Stimulated activated CD4-positive, alpha-beta T cell treated with anti-CD3 and anti-CD28 coated beads, Interleukin-15, amount 100 ng/mL, for 1 hour (primary cell): ENCODE measurements at places on chromosomes 3 and 15.
A peak's percentile ranks its signal among the peaks of the same experiment; 100 is the strongest.

DNA sequence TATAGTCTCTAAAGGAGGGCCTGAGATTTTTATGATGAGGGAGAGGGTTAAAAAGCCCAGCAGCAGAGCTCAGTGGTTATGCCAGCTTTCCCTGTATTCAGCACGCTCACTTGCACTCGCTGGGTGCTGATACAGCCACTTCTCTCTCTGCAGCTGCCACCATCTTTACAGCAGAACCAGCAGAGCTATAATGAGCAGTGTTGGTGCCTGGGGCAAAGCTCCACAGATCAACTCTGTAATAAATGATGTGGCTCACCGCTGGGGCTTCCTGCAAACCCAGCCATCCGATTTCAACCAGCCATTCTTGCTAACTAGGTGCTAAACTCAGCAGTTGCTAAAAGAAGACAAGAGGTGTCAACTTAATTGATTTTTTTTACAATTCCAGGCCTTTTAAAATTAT lies 48.0 kb downstream of the ARNT2 start:
- no peak for DNase-seq

GRCh38 chr3:120174811-120175539 lies 80.7 kb upstream of the GSK3B start:
- DNase-seq = no peak

- no peak for DNase-seq
These were observed 8.1 kb upstream of the SLC9A9 start for GRCh38 chr3:143856252-143856970.

GRCh38 chr3:109973733-109974132 lies 636.4 kb upstream of the DPPA4 start:
- no peak for DNase-seq

DNA sequence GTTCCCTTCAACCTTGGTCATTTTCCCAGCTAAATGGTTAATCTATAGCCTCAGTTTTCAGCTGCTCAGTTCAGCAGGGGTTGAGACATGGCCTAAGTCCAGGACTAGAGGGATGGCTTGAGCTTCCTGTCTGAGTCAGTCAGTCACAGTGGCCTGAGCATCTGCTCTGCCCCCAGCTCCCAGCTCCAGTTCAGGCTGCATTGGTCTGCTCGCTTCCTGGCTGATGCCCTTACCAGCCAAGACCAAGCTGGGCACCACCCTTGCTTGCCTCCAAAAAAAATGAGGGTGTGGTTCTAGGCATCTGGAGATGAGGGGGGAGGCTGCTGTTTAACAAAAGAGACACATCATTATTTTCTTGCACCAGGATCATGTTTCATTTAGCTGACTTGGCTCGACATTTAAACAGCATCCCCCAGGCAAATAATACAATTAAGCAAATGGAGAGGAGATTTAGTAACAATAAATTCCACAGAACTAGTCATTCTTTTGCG lies 70.7 kb downstream of the WNT5A start:
- no peak for DNase-seq

DNA sequence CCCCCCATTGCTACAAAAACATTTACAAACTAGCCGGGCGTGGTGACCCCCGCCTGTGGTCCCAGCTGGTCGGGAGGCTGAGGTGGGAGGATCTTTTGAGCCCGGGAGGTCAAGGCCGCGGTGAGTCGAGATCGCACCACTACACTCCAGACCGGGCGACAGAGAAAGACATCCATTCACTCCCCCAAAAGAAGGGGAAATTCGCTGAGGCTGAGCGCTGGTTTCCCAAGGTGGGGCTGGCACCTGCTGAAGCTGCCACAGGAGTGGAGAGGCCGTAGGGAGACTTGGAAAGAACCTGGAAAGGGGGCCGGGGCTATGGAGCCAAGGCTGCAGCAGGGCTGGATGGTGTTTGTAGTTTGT lies 732 bp upstream of the CRTC3 start:
- no peak for DNase-seq

DNA sequence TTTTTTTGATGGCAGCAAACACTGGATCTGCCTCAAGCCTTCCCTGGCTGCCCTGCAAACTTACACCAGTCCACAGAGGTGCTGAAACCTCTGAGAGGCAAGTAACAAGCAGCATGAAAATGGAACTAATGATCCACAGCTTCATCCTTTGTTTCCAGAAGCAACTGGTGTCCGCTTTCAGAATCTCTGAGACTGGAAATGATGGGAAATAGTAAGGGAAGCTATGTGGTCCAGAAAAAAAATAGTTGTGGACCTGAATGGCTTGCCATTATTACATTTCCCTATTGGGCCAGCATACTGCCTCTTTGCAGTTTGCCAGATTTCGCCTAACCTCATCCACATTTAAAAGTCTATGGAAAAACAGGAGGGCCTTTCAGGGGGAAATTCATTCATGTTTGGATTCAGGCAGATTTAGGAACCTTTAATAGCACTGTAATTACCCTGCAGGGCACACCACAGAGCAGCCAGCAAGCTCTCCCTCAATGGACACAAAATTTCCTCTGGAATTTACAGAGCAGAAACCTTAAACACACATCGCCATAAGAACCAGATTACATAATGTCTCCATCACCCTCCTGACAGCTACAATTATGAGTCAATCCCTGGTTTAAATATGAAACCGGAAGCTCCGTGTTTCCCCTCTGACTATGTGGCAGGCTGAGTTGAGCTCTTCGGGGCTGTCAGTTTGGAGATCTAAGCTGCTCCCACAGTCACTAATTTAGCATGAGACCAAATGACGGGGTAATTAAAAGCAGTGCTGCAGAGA lies 134.4 kb downstream of the TMCO5A start:
- no peak for DNase-seq

DNA sequence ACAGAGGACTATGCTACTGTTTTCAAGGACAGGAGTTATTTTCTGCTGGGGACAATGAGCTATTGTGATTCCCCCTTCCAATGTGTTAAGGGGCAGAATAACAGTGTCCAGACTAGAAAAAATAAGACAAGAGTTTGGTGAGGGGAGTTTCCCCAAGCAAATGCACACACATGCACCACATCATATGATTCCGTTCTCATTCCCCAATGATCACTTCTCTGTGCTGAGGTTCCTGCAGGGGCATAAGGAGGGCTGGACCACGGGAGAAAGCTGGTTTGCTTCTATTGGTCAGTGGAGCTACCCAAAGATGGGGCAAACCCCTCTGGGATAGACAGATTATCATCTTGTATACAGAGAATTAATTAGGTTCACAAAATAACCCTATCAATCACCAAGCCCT lies 80.6 kb downstream of the RBPMS2 start:
- no peak for DNase-seq

DNA sequence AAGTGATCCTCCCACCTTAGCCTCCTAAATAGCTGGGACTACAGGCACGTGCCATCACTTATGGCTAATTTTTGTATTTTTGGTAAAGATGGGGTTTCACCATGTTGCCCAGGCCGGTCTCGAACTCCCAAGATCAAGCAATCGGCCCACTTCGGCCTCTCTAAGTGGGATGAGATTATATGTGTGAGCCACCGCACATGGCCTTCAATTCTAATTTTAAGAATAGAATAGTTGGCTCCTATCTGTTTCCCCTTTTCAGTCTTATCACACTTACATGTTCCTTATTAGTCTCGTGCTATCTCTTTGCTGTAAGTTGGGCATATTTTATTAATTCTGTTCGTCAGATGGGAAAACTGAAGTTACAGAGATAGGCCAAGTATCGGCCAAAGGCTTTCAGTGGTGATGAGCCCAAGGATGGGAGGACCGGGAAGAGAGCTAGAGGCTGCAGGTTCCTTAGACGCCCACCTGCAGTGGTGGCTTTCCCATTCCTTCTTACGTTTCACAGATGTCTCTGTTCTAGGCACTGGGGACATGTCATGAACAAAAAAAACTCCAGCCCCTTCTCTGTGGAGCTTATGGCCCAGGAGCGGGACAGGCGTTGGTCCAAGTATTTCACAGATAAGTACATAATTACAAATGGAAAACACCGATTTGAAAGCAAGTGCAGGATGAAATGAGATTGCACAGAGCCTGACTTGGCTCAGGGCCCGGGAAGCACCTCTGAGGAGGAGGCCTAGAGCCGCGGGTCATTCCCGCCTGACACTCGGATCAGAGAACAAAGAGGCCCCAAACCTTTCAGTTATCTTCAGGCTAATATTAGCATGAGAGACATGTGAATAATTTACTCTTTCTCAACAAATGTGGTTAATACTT lies 91.1 kb upstream of the KLF13 start:
- DNase-seq = no peak

- no peak for DNase-seq
These were observed 49.7 kb upstream of the SCAANT1 start for GRCh38 chr3:63961891-63962290.

DNA sequence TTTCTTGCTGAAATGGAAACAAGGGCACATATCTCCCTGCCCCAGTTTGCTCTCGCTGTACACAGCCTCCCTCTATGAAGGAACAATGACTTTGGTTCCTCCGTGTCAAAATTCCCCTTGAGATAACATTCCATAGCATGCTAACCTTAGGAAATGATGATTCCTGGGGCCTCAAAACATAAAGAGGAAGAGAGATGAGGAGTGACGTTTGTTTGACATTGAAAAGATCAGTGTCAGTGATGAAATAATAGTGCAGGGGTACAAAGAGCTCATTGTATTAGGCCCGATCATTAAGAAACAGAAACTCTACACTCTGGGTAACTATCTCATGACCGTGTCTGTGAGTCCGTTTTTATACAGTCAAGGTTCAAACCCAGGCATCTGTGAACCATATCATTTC lies 55.2 kb downstream of the ARNT2 start:
- no peak for DNase-seq

- peak; percentile 47 for DNase-seq
These were observed 10.9 kb downstream of the SMAD3 start for GRCh38 chr15:67076147-67076843.

DNA sequence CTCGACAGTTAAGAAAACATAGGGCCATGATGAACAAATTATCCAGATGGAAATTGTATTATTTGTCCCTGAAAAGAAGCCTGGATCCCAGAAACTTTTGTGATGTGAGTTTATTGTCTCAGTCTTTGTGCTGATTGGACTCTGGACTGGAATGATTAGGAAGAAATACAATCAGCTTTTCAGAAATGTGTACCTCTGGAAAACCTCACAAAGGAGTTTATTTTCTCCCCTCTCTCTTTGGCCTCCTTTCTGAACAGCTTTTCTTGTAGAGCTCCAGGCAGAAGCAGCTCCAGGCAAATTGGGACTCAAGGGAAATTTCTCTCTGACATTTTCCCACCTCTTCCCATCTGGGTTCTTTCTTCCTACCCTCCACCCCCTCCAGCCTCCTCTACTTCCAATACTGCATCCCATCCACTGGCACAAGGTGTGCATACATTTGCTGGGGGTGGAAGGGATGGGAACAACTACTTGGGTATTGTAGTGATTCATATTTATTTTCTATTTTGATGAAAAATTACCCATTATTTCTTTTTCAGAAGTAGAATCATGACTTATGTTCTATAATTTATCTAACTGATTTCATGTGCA lies 119.7 kb downstream of the CD47 start:
- no peak for DNase-seq

- no peak for DNase-seq
These were observed 19.9 kb downstream of the GOLM2 start for GRCh38 chr15:44308415-44308814.

DNA sequence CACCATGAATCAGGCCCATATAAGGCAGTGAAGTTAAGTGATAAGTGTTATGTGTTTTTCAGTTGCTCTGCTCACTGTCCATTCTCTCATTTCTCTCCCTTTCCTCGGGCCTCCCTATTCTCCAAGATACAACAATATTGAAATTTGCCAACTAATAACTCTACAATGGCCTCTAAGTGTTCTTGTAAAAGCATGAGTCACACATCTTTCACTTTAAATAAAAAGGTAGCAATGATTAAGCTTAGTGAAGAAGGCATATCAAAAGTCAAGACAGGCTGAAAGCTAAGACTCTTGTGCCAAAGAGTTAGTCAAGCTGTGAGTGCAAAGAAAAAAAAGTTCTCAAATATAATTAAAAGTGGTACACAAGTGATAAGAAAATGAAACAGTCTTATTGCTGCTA lies 675.4 kb downstream of the OTOL1 start:
- DNase-seq = no peak

DNA sequence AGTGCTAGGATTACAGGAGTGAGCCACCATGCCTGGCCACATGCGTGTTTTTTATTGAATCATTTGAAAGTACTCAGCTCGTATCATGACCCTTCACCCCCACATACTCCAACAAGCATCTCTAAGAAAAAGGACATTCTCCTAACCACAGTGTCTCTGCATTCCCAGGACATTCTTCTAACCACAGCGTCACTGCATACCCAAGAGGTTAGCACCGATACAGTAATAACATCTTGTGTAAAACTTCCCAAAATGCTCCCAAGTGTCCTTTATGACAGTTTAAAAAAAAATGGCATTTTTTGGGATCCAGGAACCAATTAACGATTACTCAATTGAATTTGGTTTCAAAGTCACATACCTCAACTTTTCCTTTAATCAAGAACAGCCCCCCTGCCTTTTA lies 39.6 kb downstream of the FLNB start:
- no peak for DNase-seq

DNA sequence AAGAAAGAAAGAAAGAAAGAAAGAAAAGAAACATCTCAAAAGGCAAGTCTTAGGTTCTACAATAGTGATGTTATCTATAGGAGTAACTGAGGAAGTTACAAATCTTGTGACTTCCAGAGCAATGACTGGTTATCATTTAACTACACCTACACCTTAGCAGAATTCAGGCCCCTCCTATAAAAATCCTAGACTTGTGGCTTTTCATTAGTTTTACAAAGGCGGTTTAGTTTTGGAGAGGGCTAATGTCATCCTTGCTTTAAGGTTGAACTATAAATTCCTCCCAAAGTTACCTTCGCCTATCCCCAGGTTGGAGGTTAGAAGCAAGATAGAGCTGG lies 4.1 kb upstream of the SCAP start:
- DNase-seq = no peak

GRCh38 chr3:81080608-81081007 lies 680.8 kb downstream of the GBE1 start:
- DNase-seq = no peak
